ENCODE measurements at places on chromosomes 2 and 18.

- DNase-seq = no peak
These were observed 45.6 kb downstream of the RAMP1 start for GRCh38 chr2:237904831-237905599.

- DNase-seq = no peak
These were observed 26.1 kb downstream of the GPC1 start for GRCh38 chr2:240461471-240462072.

- DNase-seq = no peak
These were observed 199.6 kb downstream of the NR4A2 start for GRCh38 chr2:156132941-156133340.

DNA sequence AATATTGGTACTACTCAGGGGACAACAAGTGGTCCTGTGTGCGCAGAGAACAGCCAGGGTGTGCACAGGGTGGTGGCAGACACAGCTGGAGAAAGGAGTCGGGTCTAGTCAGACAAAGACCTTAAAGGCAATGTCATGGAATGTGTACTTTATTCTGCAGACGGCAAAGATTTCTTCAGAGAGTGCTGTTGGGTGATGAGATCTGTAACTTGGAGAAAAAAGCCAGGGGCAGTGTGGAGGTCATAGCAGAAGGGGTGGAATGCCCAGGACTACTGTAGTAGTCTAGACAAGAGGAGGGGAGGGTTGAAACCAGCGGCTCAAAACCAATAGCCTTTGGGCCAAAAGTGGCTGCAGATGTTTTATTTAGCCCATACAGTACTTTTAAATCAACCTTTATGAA is 121.3 kb upstream of the ZFP36L2 start:
- DNase-seq = no peak

- peak; percentile 80 for DNase-seq
These were observed 673 bp upstream of the SMCHD1 start for GRCh38 chr18:2654928-2655177.
